ENCODE measurements at places on chromosomes 2 and 18.

- no peak for DNase-seq
Measured at GRCh38 chr2:152466041-152466440, 131.1 kb downstream of the FMNL2 start.

- no peak for DNase-seq
Measured at GRCh38 chr2:42194428-42194827, 25.3 kb downstream of the EML4 start.

DNA sequence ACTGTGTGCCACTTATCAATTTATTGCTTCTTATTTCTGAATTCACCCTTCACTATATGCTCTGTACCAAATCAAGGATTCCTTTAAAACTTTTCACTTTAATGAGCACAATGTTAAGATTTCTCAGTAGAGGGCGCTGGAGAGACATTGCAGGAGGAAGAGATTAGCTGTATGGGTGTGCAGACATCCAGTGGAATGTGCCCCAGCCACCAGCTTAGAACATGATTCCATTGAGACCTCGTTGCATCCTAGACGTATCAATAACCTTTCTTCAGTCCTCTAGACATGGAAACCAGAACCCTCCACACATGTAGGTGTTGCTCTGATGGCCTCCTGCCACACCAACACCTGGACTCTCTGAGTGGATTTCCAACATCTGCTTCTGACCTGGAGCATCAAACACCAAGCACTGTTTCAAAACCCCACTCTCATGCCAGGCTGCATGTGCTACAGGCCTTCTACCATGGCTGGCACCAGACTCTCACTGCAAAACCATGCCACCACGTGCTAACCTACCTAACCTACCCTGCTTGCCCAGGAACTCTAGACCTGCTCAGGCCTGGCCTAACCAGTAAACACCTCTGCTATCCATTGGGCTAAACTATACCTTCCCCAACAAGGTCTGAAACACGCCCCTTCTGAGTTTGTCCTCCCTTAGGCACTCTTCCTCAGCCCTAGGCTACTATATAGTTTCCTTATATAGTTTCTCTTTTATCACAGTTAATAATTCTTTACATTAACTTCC, 633.2 kb upstream of the PKDCC start:
- DNase-seq: no peak

GRCh38 chr2:46943881-46944798, 28.5 kb upstream of the MCFD2 start:
- no peak for DNase-seq

DNA sequence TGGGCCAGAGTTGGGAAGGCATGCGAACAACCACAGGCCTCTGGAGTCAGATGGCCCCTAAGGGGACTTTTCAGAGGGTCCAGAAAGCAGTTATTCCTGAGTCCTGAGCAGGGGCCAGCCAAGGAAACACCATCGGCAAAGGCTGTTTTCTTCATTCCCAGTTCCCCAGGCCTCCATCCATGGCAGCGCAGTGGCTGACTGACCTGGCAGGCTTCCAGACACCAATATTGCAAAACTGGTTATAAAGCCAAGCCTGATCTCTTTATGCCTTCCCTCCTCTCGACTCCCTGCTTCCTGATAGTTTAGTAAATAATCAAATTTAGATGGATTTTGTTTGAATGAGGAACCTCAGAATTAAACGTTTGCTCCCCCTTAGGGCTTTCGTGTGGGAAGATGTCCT, 133.4 kb upstream of the ITGA6 start:
- no peak for DNase-seq

DNA sequence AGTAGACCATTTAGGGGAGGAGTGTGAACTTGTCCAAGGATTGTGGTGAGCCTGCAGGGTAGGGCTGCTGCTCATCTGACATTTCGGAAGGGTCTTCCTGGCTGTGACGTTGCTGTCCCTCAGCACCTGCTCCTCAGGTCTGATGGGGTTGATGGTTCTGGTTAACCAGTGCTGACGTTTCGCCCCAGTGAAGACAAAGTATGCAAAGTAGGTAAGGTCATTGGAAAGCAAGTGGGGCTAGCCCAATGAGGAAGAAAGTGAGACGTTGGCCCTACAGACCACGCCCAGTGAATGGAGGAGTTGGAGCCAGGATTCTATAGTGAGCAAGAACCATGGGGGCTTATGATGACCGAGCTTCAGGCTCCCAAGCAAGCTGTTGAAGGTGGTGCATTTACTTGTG, 33.4 kb upstream of the ZNF396 start:
- no peak for DNase-seq

GRCh38 chr18:11902522-11903292, 5.4 kb downstream of the MPPE1 start:
- DNase-seq: no peak

DNA sequence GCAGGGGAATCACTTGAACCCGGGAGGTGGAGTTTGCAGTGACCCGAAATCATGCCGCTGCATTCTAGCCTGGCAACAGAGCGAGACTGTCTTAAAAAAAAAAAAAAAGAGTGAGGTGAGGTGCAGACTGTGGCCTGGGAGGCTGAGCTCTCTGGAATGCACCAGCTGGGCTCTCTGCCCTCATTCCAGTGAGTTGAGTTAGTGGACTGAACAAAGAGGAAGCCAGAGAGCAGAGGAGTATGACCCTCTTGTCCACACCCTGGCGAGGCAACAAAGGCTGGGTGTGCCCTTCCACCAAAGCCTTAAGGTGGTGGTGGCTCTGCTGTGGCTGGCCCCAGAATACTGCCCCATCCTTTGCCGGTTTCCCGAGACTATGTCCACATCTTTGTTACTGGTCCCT, 71.3 kb upstream of the ACKR3 start:
- no peak for DNase-seq

DNA sequence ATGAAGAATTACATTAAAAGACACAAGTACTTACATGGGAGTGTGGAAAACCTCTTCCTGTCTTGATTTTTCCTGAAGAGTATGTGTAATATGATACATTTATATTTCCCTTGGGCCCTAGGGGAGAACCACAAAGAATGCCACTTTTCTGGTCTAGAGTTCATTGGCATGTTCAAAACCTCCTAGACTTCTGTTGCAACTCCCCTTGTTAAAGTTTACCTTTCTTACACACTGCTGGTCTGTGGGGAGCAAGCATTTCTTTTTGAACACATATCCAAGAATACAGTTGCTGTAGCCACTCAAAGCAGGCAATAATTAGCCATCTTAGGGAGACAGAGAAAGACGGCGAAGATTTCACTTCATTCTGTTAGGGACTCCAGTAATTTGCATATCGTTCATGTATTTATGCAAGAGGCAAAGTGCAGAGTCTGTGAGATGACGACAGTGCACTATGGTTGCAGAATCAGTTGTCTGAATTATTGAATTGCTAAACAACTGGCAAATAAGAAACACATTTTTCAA, 103.5 kb downstream of the NOL4 start:
- no peak for DNase-seq

GRCh38 chr2:213150315-213151097, 906 bp downstream of the IKZF2 start:
- no peak for DNase-seq

GRCh38 chr2:8478471-8478793, 203.4 kb upstream of the ID2 start:
- DNase-seq: no peak

GRCh38 chr2:27082773-27083409, 3.7 kb upstream of the KHK start:
- DNase-seq: no peak

- DNase-seq: no peak
Measured at GRCh38 chr2:11154016-11154922, 998 bp upstream of the SLC66A3 start.

DNA sequence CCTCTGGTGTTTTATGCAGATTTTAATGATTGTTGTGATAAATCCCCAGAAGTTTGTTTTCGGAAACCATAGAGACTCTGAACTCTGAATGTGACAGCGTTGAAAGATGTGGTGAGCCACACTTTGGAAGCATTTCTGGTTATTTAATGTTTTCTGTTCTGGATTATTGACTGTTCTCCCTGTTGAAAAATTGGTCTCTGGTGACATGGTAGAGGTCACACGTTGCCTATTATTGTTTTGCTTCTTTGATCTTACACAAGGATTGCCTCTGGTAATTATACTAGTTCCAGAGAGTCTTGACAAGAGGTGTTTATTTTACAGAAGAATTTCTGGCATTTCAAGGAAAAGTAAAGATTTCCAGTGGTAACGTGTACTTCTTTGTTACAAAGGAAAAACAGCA, 127.1 kb downstream of the GREB1L start:
- no peak for DNase-seq

GRCh38 chr2:231615058-231615671, 22.5 kb downstream of the TEX44 start:
- no peak for DNase-seq

GRCh38 chr2:143786026-143786765, 657.0 kb downstream of the ARHGAP15 start:
- no peak for DNase-seq

DNA sequence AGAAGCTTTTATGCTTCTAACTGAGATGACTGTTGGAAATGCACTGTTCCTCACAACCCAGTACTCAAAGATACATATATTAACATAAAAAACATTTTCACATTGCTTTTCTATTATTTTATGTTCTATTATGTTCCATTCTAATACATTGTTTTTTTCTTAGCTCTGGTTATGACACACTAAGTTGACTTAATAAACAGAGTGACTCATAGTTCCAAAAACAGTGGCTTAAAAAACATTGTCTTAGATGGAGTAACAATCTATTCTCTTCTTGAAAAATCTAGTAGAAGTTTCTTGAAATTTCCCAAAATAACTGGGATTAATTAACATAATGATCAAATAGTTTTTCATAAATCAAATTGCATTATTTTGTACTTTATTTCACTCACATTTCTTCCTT, 328.2 kb upstream of the LRATD1 start:
- no peak for DNase-seq

- no peak for DNase-seq
Measured at GRCh38 chr18:24633121-24633520, 172.7 kb downstream of the HRH4 start.

DNA sequence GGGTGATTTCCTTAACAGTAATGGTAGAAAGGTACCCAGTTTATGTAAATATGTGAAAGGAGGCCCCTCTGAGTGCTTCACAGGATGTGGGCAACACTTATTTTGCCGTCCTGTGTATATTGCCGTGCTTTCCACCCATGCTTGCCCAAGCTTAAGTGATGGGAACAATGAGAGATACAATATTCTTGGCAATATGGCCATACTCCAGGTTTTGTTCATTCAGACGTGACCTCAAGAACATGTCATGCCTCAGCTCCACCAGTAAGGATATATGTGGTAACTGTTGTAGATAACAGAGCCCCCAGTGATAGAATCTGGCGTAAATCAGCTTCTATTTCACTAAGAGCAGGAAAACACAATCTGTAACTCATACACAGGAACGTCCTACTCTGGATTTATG, 318.7 kb downstream of the PTPRM start:
- no peak for DNase-seq

- DNase-seq: no peak
Measured at GRCh38 chr2:232013701-232014353, 52.3 kb downstream of the DIS3L2 start.

DNA sequence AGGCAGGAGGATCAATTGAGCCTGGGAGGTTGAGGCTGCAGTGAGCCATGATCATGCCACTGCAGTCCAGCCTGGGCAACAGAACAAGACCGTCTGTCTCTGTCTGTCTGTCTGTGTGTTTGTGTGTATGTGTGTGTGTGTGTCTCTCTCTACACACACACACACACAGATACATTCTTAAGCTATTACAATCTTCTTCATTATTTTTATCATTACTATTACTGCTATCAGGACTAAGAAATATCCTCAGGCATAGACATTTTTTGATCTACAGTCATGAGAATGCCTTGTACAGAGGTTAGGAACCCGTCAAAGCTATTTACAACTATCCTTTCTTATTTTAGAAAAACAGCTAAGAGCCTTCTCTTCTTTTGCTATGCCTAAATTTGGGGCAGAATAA, 207.4 kb downstream of the NEDD4L start:
- DNase-seq: no peak

DNA sequence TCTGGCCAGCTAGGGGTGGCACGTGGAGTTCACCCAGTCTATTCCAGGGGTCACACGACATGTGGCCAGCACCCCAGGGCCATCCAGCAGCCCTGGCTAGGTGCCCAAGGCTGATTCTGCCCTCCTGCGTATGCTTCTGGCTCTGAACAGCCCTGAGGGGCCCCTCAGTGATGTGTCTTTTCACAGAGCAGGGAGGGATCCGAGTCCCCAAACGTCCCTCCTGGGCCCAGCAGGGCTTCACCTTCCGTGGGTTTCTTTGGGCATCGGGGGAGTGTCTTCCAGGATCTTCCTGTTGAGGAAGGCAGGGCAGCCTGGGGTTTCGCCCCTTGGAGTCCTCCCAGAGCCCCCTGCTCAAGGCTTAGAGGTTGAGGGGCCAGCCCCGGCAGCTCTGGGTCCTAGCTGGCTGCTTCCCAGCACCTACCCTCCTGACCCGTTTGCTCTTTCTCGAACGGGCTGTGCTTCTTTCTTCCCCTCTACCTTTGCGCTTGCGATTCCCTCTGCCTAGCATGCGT, 165.9 kb downstream of the DYSF start:
- no peak for DNase-seq

- DNase-seq: no peak
Measured at GRCh38 chr2:82780050-82780449, 1679.0 kb downstream of the SUCLG1 start.

- no peak for DNase-seq
Measured at GRCh38 chr2:197216361-197216979, 94.1 kb downstream of the ANKRD44 start.

DNA sequence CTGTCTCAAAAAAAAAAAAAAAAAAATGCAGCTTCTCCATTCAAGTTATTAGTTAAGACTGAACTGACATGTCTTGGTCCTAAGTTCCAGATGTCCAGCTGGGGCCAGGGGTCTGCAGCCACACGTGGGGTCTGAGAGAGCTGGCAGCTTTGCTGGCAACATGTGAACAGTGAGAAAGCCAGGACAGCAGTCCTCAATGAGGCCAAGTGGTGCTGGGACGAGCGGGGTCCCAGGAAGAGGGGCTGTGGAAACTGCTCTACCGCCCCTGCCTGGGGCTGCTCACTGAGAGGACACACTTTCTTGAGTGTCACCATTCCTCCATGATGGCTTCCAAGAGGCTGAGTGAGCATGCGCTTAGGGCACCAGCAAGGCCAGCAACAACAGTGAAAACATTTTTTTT, 100.7 kb upstream of the TAF1B start:
- DNase-seq: no peak

DNA sequence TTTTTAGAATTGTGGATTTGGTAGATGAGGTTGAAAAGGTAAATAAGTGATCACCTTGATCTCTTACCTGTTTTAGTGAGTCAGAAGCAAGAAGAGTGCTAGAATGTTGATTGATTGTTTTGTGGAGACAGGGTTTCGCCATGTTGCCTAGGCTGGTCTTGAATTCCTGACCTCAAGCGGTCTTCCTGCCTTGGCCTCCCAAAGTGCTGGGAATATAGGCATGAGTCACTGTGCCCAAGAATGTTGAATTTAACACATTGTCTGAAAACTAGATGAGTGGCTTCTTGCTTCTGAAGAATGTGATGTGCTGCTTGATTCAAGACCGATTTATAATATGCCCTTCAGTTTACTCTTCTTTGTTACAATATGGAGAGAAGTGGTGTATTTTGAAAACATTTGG, 121.3 kb downstream of the FMNL2 start:
- DNase-seq: no peak

GRCh38 chr2:160006475-160006874, 55.9 kb downstream of the PLA2R1 start:
- no peak for DNase-seq

- DNase-seq: no peak
Measured at GRCh38 chr2:171334946-171335345, 98.8 kb downstream of the METTL8 start.

All from amygdala (tissue), 56 donors.